HepG2 (cell line): ENCODE measurements at places on chromosomes 2 and 18. TPM values are rescaled to one million over a fixed set of nuclear protein-coding genes. Genes with fewer than 3 reads are reported as not detected.

The NPC1 gene
- 28.6 and 46.5 TPM in 2 replicates for total RNA-seq

The CENPA gene
- 38.5 and 45.8 TPM in 2 replicates for total RNA-seq

The MRO gene
- total RNA-seq = not detected in 2 replicates

The EPAS1 gene
- total RNA-seq = 47.1 and 64.9 TPM in 2 replicates

DNA sequence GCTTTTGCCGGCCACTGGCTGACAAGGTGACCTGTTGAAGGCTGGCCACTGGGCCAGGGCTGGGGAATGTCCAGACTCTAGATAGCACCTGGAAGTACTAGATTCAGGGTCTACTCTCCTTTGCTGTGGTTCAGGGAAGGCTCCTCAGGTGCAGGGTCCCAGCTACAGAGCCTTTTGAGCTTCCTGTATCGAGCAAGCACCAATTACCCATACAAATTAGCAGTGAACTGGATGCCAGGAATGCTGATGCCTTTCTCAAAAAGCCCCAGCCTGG lies 213.4 kb downstream of the CYP26B1 start:
- no peak for DNase-seq

- DNase-seq = no peak
Observed at GRCh38 chr2:235850289-235850688, 317.9 kb downstream of the GBX2 start.

- DNase-seq = peak; percentile 66
Observed at GRCh38 chr2:3294069-3294468, 83.5 kb downstream of the EIPR1 start.

DNA sequence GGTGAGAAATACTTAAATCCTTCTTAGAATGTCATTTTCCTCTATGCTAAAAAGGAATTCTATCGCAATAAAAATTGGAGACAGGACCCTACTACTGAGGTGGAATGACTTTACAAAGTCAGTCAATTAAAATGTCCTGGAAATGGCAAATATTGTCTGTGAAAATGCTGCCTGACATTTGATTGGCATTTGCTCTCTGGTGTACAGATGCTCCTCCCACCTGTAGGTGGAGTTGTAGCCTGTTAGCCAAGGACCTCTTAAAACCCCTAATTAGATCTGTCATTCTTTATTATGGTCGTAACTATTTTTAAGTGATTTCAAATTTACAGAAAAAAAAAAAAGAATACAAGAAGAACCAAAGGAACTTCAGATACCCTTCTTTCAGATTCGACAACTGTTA lies 393.1 kb upstream of the KLHL29 start:
- DNase-seq = no peak
